Astrocyte (in vitro differentiated cells and primary cell): ENCODE measurements at places on chromosomes 1 and 21.

GRCh38 chr1:65065524-65066418 lies 82.2 kb upstream of the AK4 start:
- no peak for DNase-seq

DNA sequence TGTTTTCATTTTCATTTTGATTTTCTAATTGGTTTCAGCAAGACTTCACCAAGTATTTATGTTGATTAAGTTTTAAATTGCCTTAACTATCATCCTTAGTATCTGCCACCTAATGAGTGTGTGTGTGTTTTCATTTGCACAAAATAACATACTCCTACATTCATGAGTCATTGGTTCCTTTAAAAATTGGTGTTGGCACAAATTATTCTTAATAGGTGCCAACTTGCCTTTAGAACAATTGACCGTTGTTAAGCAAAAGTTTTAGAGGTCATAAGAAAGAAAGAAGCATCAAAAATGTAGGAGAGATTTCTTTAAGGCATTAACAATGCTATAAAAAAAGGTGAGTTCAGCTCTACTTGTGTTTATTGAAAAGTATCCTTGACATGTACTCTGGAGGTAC lies 77.5 kb downstream of the FNBP1L start:
- DNase-seq, result peak; percentile 20

GRCh38 chr1:235631816-235632215 lies 17.8 kb downstream of the GNG4 start:
- DNase-seq, result no peak

GRCh38 chr1:212520746-212521145 lies 87.8 kb upstream of the ATF3 start:
- DNase-seq, result no peak

- no peak for DNase-seq
These were observed 1518.0 kb downstream of the NCAM2 start for GRCh38 chr21:22516230-22516629.

GRCh38 chr1:77888081-77888780 lies at the start of gene NEXN:
TSS of gene NEXN (plus strand) at chr1:77888624. CDS start at chr1:77916107, 27,483 bp downstream.
- DNase-seq, result peak; percentile 85

DNA sequence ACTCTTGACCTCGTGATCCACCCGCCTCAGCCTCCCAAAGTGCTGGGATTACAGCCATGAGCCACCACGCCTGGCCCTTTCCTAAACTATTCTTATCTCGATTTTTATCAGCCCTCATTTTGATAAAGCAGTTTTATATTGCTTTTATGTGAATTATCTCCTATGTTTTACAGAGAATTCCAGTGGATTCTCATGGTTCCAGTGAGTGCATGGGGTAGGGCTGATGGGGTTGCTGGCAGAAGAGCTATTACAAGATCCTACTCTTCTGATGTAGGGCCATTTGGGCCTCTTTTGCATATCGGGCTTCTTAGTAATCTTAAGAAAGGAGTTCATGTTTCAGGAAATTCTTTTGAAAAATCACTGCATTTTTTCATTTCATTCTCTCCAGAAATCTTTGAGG lies 187.6 kb downstream of the PBX1 start:
- DNase-seq, result no peak
